ENCODE measurements at places on chromosomes 1 and 21.

DNA sequence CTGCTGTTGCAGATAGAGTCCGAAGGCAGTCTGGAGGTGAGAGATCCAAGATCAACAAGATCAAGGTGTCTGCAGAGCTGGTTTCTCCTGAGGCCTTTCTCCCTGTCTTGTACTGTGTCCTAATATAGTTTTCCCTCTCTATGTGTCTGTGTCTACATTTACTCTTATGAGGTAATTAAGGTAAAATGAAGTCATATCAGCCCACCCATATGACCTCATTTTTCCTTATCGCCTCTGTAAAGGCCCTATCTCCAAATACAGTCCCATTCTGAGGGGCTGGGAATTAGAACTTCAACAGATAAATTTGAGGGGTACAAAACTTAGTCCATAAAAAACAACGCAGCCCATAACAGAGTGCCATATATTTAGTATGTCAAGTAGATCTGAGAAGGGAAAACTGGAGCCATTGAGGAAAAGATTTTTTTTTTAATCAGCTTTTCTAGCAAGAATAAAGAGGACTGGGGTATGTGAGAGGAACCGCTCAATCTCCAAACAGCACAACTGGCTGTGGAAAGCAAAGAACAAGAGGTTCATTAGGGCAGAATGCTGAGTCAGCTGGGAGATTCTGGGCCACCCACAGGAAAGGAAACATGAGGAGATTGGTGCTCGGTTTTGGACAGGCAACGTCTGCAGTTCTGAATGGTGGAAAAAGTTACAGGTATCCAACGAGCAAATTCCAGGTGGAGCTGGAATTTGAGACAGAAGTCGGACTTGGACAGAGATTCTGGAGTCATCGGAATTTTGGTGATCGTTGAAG is 65.7 kb downstream of the MAP3K21 start:
- DNase-seq: no peak

- no peak for DNase-seq
These were observed 5.8 kb downstream of the KIF1B start for GRCh38 chr1:10216090-10216749.

- no peak for DNase-seq
These were observed 14.3 kb downstream of the MORN1 start for GRCh38 chr1:2376931-2377672.

- DNase-seq: no peak
These were observed 51.4 kb downstream of the LRIG2 start for GRCh38 chr1:113124366-113124765.

GRCh38 chr1:235642943-235643371 is 6.6 kb downstream of the GNG4 start:
- no peak for DNase-seq

GRCh38 chr1:189751311-189751710 is 726.4 kb downstream of the BRINP3 start:
- DNase-seq: no peak

- no peak for DNase-seq
These were observed 334.0 kb upstream of the PRMT6 start for GRCh38 chr1:106722466-106722865.

DNA sequence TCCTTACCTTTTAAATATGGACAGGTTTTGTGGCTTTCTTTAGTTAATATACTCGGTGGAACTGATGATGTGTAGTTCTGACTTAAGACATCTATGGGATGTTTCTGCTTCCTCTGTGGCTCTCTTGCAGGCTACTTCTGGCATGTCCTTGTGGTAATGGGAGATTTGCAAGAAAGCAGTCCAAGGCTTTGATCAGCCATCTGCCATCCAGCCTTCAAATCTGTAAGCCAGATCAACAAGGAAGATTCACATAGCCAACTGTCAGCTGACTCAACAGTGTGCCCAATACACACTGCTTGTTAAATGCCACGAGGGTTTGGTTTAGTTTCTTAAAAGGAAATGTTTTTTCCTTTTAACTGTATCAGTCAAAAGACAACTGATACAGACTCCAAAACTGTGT is 722.2 kb upstream of the CHRM3 start:
- no peak for DNase-seq

DNA sequence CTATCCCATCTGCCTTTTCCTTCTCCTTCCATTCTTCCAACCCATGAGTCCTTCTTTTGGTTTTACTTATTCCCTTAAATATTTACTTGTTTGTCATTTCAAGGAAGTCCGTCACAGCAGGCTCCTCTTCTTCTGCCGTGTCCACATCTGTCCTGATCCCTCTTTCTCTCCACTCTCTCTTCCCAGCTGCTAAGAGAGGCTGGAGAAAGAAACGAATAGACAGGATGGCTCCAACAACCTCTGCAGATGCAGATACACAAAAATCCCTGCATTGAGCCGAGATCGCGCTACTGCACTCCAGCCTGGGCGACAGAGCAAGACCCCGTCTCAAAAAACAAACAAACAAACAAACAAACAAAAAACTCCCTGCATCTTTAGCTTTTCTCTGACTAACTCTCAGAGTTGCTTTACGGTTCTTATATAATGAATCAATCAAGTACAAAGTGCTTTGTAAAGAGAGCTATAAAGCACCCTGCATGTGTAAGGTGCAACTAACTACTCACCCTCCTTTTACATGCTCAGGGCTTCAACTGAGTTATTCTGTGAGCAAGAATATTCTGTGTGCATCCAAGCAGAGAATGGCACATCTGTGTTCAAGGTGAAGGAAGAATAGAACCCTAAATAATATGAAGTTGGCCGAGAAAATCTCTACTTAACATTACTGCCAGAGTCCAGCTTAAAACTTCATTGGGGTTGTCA is 3.8 kb upstream of the SAMD13 start:
- no peak for DNase-seq

GRCh38 chr1:90357995-90358394 is 359.1 kb downstream of the BARHL2 start:
- no peak for DNase-seq

DNA sequence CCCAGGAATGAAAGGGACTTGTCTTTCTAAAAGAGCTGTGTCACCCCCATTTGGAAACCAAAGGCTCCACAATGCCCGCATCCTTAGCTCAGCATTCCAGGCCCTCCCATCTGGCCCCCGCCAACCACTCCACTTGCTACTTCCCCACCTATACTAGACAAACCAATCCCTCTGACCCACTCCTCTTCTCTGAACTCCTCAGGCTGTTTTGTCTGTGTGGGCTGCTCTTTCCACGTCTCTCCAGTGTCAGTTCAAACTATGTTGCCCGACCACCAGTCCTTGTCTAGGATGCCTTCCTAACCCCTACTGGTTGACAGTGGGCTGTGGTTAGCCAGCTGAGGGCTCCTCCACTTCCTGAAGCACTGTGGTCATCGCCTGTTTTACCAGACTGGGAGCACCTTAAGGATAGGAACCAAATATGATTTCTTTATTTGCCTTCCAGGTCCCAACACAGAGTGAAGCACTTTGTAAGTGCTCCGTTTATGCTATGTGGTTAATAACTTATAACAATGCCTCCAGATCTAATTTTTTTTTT is 8.1 kb upstream of the COA7 start:
- no peak for DNase-seq

DNA sequence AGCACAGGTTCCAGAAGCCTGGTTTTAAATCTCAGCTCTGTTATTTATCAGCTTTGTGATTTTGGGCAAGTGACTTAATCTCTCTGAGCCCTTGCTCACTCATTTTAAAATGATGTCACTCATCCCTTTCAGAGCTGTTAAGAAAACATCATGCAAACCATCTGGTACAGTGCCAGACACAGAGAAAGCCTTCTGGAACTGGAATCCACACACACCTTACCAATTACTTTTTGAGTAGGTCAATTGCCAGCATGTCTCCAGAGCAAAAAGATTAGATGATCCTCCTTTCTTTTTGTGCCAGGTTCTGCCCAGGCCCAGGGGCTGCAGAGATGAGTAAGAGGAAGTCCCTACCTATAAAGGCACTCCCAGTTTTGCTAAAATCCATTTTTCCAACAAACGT is 61.3 kb downstream of the ROR1 start:
- no peak for DNase-seq

DNA sequence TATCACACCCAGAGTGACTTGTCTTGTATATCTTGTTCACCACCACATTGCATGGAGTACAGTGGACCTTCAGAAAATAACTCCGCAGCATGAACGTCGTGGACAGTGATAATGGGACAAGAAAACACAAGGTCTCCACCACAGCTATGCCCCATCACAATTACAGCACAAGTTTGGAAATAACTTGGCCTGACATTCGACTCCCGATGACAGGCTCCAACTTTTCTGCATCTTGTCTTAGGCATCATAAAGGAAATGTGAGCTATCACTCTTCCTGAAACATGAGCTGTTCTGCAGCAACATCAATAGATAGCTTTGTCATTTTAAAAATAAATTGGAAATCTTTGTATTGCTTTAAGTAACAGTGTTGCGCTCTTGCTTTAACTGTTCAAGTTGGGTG is 2.9 kb downstream of the RRP1B start:
- no peak for DNase-seq

DNA sequence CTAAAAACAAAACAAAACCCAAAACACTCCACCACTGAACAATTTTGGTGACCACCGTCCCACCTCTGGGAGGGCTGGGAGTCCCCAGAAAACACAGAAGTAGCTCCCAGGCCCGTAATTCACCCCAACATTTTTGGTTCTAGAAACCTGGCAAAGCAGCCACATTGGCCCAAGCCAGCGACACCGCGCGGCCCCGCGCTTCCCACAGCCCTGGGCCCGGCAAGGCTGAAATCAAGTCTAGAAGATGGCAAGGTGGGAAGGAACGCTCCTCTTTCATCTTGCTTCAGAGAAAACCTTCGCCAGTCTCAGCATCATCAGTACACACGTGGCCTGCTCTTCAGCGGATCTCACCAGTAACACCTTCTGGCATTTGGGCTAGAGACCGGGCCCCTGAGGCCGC is 35.9 kb upstream of the NID1 start:
- DNase-seq: no peak

GRCh38 chr1:66266350-66266749 is 267.6 kb upstream of the SGIP1 start:
- no peak for DNase-seq

GRCh38 chr1:113416496-113416895 is 26.2 kb downstream of the MAGI3 start:
- no peak for DNase-seq

GRCh38 chr1:205261946-205262691 is 34.4 kb downstream of the TMCC2 start:
- DNase-seq: no peak

GRCh38 chr1:159751031-159751430 is 29.7 kb upstream of the DUSP23 start:
- no peak for DNase-seq

DNA sequence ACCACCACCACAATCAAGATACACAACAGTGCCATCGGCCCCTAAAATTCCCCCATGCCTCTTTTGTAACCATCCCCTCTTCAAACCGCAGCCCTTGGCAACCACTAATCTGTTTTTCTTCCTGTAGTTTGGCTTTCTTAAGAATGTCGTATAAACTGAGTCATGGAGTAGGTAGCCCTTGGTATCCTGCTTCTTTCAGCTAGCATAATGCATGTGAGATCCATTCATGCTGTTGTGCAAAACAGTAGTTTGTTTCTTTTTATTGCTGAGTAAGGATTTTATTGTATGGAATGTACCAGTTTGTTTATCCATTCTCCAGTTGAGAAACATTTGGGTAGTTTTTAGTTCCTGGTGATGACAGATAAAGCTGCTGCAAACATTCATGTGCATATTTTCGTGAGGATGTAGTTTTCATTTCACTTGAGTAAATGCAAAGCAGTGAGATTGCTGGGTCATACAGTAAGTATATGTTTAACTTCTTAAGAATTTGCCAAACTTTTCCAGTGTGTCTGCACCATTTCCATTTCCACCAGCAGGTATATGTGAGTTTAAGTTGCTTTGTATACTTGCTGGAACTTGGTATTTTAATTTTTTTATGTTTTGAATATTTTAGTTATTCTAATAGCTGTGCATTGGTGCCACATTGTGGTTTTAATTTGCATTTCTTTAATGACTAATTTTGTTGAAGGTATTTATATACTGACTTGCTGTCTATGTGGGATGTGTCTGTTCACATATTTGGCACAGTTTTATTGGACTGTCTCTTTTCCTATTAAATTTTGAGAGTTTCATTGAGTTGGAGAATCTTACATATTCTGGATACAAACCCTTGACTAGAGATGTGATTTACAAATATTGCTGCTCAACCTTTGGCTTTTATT is 148.4 kb upstream of the MAP1LC3C start:
- DNase-seq: no peak

- DNase-seq: no peak
These were observed 13.3 kb downstream of the MFAP2 start for GRCh38 chr1:16967095-16967575.

- DNase-seq: no peak
These were observed 22.9 kb upstream of the SUMO3 start for GRCh38 chr21:44840771-44841170.

DNA sequence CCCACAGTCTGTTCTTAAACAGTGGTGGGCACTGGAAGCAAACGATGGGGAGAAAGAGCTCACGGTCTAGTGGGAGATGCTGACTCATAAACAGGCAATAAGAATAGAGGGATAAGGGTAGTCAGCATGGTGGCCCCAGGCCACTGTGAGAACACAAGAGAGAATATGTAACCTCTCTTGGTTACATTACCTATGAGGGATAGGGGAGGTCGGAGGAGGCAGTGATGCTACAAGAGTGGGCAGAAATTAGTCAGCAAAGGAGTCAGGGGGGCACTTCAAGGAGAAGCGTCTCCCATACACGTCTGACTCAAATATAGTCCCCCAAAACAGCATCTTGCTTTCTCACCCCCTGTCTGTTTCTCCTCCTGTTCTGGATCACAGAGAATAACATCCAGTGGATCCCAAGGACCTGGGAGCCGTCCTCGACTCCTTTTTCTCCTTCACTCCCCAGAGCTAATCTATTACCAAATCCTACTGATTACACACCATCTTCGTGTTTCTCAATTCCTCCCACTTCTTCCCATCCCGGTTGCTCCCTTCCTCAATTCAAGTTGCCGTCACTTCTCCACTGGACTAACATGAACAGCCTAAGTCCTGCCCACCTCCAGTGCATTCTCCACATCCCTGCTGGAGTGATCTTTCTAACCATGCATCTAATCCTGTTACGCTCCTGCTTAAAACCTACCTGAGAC is 2.1 kb downstream of the SLAMF8 start:
- DNase-seq: no peak

GRCh38 chr1:21594501-21594900 is 74.7 kb downstream of the RAP1GAP start:
- no peak for DNase-seq

- DNase-seq: no peak
These were observed 526.3 kb downstream of the PTPRU start for GRCh38 chr1:29762635-29763034.

GRCh38 chr21:25960402-25960801 is 210.2 kb downstream of the APP start:
- DNase-seq: no peak

DNA sequence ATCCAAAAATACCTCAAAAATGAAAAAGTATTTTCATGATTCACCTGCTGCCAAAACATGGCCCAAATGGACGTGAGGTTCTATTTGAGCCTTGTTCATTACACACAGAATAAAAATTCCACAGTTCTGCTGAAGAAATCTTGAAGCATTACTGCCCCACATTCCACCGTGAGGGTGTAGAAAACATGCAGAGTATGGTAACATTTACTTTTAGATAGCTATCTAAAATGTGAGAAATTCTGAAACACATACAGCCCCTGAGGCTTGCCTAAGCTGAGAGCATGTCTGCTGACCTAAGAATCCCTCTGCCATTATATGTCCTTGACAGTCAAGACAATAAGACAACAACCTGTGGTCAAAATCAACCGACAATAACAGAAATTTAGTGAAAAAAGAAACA is 186.5 kb downstream of the DSCAM start:
- DNase-seq: no peak

Data from GM12864 (cell line).